Lung microvascular endothelial cell (primary cell): ENCODE measurements at places on chromosomes 4 and X. TPM values are rescaled to one million over a fixed set of nuclear protein-coding genes. Genes with fewer than 3 reads are reported as not detected.

DNA sequence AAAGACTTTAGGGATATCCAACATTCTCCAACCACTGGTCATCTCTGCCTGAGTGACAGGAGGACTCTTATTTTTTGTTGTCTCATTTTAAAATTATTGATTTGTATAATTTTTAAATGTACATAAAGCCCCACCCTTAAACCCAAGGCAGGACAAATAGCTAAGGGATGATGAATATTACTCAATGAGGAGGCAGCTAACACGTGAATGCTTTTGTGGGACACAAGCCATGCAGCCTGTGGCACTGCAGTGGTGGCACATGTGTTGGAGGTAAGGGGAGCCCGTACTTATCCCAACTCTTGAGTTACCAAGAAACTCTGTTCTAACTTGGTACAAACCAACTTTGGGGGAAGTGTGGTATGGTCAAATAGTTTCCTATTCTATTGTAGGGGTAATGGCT is 19.5 kb downstream of the MID1IP1 start:
- DNase-seq: no peak

SPACA5 gene
- total RNA-seq: not detected in 2 replicates

DNA sequence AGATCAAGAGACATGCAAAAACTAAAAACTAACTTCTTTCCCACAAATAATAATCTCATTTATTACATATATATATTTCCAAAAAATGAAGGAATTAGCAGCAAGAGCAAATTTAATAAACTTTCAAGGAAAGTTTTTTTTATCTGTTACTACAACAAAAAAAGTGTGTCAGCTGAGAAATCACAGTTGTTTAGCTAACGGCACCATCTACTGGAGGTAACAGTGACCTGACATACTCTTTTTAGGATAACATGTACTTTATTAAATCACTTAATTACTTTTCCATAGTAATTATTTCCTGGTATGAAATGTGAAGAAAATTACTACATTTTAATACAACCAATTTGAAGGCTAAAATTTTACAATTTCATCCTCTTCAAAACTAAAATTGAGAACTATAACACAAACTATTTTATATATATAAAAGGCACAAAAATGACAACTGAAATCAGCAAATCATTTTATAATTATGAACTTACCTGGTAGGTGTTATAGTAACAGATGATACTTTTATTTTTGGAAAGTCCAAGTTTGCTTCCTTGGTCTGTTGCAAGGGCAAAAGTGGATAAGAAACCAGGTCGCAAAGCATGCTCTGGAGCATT is 9.1 kb downstream of the LAMTOR3 start:
- DNase-seq: peak; percentile 61

GRCh38 chrX:118499295-118499694 is 3.7 kb downstream of the DOCK11 start:
- DNase-seq: no peak

FGF2 gene
- total RNA-seq: 6.0 and 7.6 TPM in 2 replicates

DNA sequence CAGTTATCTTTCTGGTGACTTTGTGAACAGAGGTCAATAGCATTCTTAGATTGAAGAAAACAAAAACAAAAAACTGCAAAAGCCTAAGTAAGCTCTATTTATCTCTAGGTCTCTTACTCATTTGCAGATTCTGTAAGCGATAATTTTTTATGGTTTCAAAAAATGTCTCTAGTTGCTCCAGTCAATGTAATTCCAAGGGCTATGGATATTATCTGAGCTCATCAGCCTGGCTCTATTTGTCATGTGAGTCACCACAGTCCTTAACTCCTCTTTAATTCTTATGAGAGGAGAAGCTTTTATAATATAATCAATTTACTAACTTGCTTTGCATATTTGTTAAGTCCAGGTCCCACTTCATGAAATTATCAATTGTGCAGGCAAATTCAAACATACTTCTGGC is 79.1 kb downstream of the NPFFR2 start:
- no peak for DNase-seq

GRCh38 chr4:98976716-98977115 is 18.8 kb upstream of the METAP1 start:
- DNase-seq: no peak

FAM9C gene
- under 0.01 TPM in 1 of 2 replicates, not detected in the other for total RNA-seq

SPON2 gene
- 0.40 and 0.65 TPM in 2 replicates for total RNA-seq

- no peak for DNase-seq
Observed at GRCh38 chr4:83875437-83875836, 339.5 kb downstream of the GPAT3 start.

- no peak for DNase-seq
Observed at GRCh38 chr4:96240041-96240440, 400.1 kb downstream of the PDHA2 start.

GRCh38 chrX:41184312-41184711 is 99.1 kb downstream of the USP9X start:
- DNase-seq: no peak

DNA sequence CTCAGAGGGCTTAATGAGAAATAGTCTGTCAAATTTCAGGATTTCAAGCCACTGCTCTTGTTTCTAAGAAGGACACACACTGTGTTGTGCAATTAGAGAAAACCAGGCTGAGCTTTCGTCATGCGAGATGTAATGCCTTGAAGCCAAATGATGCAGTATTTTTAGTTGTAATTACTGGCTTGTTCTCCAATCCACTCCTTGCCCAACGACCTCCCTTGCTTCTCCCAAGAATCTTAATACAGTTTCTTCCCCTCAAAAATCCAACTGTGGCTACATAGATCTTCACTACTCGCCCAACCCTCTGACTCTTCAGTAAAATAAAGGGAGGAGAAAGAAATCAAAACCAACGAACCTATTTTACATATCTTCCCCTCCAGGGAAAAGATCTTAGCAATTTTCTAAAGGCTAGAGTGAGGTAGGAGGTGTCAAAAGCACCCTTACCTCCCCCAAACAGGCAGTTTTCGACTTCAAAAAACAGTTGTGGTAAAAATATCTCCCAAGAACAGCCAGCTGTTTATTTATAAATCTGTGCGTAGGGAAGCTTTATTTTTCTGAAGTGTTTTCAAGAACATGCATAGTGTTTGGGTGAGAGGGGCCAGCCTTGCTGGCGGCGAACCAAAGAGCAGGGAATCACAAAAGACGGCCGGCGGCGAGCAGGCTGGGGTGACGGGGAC is 68.7 kb downstream of the MGST2 start:
- no peak for DNase-seq

DNA sequence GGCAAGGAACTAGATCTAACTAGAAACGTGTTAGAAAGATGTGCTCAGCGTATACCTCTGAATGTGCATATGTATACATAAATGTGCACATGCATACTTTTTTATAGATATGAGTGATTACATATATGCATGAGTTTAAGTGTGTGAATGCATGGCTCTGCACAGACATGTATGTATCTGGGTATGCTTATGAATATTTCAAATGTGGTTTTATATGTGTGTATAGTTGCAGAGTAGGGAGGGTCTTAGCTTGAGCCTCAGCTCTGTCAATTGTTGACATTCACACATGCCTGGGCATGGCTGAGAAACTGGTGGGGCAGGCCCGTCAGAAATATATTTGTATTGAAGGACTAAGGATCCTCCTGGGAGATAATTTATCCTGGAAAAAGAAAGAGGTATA is 31.1 kb downstream of the RAP2C start:
- DNase-seq: no peak

CSAG2 gene
- total RNA-seq: not detected in 2 replicates

BST1 gene
- 44.7 and 59.3 TPM in 2 replicates for total RNA-seq

GRIA2 gene
- total RNA-seq: under 0.01 TPM in 1 of 2 replicates, not detected in the other

DNA sequence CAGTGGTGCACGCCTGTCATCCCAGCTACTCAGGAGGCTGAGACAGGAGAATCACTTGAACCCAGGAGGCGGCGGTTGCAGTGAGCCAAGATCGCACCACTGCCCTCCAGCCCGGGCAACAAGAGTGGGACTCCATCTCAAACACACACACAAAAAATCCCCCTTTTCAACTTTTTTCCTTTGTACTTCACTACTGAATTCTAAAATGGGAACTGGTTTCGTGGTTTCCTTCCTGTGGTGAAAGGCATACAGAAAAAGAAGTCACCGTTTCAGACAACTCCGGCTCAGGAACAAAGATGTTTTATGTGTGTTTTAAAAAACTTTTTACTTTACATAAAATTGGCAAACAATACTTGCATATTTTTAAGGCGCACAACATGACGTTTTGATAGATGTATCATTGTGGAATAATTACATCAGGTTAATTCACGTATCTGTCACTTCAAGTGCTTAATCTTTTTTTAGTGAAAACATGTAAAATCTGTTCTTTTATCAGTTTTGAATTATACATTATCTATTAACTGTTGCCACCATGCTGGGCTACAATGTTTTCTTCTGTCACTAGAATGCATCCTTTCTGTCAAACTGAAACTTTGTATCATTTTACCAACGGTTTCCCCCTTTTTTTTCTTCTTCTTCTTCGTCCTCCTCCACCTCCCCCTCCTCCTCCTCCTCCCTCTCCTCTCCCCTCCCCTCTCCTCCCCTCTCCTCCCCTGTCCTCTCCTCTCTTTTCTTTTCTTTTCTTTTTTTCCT is 186.0 kb downstream of the CRLF2 start:
- no peak for DNase-seq
